ENCODE measurements at places on chromosomes 12 and 14.

- DNase-seq: no peak
Observed at GRCh38 chr14:61524211-61524806, 171.0 kb upstream of the HIF1A start.

DNA sequence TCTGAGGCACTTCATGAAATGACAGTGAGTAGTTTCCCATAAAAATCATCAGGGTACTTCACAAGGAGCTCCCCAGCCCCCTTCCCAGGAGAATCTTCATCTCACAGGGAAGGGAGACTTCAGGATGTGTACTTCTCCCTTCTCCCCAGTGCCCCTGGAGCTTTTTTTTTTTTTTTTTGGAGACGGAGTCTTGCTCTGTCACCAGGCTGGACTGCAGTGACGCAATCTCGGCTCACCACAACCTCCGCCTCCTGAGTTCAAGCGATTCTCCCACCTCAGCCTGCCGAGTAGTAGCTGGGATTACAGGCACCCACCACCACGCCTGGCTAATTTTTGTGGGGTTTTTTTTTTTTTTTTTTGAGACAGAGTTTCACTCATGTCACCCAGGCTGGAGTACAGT, 10.4 kb downstream of the ITPK1 start:
- DNase-seq: no peak

DNA sequence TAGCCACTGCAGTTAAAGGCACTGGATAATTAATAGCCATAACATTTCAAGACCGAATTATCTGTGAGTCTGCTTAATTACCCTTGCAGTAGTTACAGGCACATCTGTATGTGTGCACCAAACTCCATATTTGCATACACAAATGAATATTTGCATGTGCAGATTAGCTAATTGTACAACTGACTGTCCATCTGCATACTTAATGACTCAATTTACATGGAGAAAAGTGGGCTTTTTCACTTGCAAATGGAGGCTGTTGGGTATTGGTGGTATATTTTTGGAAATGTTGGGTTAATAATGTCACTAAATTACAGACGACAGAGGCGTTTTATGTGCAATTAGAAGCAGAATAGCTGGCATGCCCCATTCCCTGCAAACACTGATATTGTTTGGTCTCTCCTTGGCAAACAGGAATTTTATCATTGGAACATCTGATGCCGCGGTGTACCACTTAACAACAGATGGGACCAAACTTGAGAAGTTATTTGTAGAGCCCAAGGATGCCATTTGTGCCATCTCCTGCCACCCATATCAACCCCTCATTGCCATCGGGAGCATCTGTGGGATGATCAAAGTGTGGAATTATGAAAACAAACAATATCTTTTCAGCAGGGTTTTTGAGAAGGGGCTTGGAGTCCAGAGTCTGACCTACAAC, 39.6 kb downstream of the CFAP251 start:
- no peak for DNase-seq

GRCh38 chr12:56267443-56268071, 815 bp downstream of the COQ10A start:
- DNase-seq: no peak

GRCh38 chr14:104891121-104891551, 26.1 kb downstream of the CEP170B start:
- DNase-seq: no peak

- DNase-seq: no peak
Observed at GRCh38 chr12:92255741-92256140, 110.1 kb upstream of the BTG1 start.

GRCh38 chr12:49588721-49589516, 16.5 kb downstream of the FAM186B start:
- peak; percentile 10 for DNase-seq
